ENCODE measurements at places on chromosomes 2 and 18. TPM values are rescaled to one million over a fixed set of nuclear protein-coding genes. Genes with fewer than 3 reads are reported as not detected.

WNT6 gene
- not detected for total RNA-seq

M1AP gene
- 0.31 TPM for total RNA-seq

NAT8 gene
- not detected for total RNA-seq

IL1B gene
- 3,994 TPM for total RNA-seq

DCAF17 gene
- 19.5 TPM for total RNA-seq

TTL gene
- total RNA-seq: 11.0 TPM

SYT4 gene
- under 0.01 TPM for total RNA-seq

VAMP5 gene
- total RNA-seq: 8.9 TPM

CAPN13 gene
- under 0.01 TPM for total RNA-seq
